ENCODE measurements at places on chromosomes 6 and 20. TPM values are rescaled to one million over a fixed set of nuclear protein-coding genes. Genes with fewer than 3 reads are reported as not detected.
A peak's percentile ranks its signal among the peaks of the same experiment; 100 is the strongest.

Gene CNKSR3
- total RNA-seq: 6.7 TPM

Gene TRIM31
- 0.03 TPM for total RNA-seq

Gene KIF25
- not detected for total RNA-seq

Gene NNAT
- not detected for total RNA-seq

Gene PNPLA1
- not detected for total RNA-seq

Gene METTL24
- not detected for total RNA-seq

Gene PTK6
- total RNA-seq: not detected

Gene STK38
- 9.1 TPM for total RNA-seq

Gene KCNK17
- not detected for total RNA-seq

Gene HEY2
- 0.16 TPM for total RNA-seq

- peak; percentile 16 for DNase-seq
Observed at GRCh38 chr6:127343809-127344659, 625 bp upstream of the ECHDC1 start.

GRCh38 chr6:43448916-43449315 lies 6.4 kb downstream of the DLK2 start:
- DNase-seq: no peak

DNA sequence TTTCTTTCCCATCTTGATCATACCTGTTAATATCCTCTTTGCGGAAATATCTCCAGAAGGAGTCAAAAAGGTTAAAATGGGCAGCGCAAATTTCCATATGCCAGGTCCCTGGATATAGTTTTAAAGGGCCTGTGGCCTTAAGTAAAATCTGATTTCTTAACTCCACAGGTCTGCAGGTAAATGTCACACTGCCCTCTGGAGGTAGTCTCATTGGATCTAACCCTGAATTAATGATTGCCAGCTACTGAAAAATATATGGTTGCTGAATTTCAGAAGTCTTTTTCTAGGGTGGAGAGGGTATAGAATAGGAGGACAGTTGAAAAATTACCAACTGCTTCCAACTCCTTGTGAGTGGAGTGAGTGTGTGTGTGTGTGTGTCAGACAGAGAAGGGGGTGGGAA lies 8.5 kb downstream of the MOXD1 start:
- peak; percentile 19 for DNase-seq

- peak; percentile 89 for DNase-seq
Observed at GRCh38 chr6:29965873-29966601, 23.7 kb downstream of the HLA-A start.

DNA sequence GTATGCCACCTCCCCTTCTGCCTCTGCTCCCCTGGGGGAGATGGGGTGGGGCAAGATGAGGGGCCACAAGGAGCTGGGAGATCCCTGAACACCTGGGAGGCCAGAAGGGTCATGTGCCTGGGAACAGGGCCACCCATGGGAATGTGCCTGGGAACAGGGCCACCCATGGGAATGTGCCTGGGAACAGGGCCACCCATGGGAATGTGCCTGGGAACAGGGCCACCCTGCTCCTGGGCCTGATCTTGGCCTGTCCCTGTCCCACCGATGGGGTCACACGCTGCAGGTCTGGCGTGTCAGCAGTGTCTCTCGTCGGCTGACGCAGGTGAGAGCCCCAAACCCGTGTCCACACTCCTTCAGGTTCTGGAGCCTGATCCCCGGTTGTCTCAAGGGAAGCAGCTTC lies 4.4 kb downstream of the RGS19 start:
- DNase-seq: no peak

GRCh38 chr6:69280858-69281257 lies 516.0 kb downstream of the LMBRD1 start:
- DNase-seq: no peak

DNA sequence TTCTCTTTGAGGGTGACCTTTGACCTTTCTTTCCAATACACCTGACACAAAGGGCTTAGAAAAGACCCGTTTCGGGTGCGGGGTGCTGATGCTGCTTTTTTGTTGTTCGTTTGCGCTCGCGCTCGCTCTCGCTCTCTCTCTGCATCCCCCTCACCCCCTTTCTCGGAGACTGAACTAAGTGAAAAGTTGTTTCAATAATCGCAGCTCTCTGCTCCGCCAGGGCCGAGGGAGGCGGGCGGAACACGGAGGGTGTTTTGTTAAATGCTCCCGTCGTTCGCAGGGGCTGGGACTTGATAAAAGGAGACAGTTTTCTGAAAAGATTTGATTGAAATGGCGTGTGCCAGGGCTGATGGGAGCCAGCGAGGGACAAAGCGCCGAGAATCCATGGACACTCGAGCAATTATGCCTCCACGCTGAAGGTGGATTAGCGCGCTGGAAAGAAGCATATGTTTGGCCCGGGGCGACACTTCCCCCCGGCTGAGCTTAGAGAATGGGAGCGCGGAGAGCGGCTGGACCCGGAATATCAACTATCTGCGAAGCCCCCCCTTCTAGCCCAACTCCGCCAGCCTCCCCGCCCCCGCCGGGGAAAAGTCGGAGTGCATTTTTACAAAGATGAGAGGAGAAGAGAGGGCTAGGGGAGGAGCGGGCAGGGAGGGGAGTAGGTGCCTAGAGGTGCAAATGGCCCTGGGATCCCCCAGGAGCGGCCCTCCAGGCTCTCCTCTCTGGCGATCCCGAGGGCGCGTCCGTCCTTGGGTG lies 25.0 kb downstream of the TFAP2A start:
- no peak for DNase-seq

DNA sequence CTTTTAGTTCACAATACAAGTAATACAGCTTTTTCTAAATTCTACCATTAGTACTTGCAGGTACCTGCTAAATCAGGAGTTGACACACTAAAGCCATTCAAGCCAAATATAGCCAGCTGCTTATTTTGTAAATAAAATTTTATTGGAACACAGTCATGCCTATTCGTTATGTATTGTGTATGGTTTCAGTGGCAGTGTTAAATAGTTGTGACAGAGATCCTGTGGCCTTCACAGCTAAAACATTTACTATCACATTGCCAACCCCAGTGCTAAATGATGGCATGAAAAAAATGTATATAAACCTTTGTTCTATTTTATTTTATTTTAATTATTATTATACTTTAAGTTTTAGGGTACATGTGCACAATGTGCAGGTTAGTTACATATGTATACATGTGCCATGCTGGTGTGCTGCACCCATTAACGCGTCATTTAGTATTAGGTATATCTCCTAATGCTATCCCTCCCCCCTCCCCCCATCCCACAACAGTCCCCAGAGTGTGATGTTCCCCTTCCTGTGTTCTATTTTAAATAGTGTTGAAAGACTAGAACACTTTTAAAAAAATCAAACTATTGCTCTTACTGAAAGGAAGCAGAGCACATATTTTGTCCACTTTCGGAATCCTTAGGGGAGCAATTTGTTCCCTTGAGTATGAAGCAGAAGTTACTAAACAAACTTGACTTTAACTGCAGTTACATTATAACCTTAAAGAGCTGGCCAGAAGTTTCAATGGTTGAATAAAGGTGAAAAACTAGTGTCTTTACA lies 115.7 kb downstream of the PRIM2 start:
- DNase-seq: no peak

DNA sequence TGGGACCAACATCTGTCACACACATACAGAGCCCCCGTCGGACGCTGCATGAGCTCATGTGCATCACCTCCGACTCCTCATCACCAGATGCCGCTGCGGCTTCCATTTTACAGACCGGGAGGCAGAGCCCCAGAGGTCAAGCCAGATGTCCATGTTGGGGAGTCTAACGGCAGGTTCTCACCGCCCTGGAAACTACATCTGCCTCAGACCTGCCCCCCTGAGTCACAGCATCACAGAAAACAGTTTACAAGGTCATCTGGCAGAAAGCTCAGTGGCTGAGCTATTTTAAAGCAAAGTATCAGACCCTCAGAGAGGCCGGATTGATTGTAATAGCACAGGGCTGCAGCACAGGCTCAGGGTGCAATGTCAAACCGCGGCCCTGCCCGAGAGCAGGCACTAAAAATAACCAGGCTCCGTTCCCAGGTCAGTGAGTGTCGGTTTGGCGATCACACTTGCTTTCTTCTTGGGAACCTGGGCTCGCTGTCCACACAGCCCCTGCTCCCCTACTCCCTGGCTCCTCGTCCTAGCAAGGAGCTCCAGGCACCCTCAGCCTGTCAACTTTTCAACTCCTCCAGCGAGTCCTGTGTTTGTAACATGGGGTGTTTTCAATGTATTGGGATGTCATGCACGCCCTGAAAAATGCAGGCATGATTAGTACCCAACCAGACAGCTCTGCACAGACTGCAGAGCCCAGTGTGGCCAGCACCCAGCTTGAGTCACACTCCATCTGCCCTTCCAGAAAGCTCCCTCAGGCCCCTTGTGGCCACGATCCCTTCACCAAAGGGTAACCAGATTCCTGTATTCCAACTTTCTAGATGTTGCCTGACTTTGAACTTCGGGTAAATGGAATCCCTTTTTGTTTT lies 264.5 kb downstream of the CDH4 start:
- peak; percentile 30 for DNase-seq

GRCh38 chr6:25004357-25004756 lies 68.6 kb upstream of the RIPOR2 start:
- no peak for DNase-seq

DNA sequence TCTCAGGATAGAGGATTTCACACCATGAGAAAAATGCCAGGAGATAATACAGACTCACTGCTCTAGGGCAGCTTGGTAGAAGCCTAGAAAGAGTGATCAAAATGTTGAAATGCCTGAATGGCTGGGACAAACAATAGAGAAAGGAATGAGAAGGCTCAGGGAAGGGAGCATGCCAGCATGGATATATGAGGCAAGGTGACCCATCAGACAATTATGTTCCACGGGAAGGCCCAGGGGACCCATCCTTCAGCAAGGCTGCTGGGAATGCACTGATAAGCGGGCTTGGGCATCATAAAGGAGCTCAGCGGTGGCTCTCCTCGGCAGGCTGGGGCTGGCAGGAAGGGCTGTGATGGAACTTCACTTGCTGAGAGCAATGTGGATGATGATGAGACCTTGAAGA lies 12.2 kb downstream of the HEBP2 start:
- no peak for DNase-seq

DNA sequence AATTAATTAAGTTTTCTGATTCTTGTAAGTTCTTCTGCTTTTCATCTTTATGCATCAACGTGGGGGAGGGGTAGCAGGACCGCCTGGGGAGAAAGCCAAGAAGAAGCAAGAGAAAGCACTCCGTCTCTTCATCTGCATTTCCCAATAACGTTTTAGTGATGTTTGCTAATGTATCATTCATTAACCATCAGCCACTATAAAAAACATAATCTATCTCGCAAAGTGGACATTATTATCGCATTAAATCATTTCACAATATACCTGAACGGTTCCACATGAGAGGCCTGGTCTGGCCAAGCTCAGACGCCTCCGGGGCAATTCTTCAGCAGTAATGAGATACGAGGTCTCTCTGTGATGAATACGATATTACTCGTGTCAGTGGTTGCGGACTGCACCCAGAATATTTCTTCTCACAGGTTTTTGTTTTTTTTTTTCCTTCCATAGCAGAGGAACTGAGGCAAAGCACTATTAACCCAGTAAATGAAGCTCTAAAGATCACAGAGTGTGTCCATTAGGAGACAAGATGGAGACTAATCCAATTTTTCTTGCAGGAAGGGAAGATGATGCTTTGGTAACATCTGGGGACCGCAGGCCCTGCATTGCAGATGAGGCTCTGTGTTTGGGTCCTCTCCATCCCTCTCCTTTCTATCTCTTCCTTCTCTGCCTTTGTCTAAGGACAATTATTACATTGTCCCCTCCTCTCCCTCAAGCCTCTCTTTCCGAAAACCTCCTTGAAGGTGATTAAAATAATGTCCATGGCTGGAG lies 156.1 kb downstream of the SLC35B3 start:
- no peak for DNase-seq

DNA sequence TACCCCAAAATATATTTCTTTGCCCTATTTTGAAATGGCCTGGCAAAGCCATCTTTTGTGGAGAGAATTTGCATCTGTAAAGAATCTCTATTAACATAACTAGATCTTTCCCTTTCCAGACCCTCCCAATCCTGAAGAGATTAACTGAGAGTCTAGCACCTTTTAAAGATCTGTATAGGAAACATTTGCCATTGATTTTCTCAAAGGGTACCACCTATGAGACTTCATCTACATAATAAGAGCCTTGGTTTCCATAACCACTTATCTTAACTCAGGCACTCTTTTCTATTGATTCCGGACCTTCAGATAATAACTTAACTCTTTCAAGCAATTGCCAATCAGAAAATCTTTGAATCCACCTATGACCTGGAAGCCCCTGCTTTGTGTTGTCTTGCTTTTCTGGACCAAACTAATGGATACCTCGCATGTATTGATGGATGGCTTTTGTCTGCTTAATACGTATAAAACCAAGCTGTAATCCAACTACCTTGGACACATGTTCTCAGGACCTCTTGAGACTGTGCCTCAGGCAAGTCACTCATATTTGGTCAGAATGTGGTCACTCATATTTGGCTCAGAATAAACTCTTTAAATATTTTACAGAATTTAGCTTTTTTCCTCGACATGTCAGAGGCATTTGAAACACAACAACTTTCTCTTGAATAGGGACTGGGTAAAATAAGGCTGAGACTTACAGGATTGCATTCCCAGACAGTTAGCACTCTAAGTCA lies 31.4 kb downstream of the SLC22A2 start:
- no peak for DNase-seq

DNA sequence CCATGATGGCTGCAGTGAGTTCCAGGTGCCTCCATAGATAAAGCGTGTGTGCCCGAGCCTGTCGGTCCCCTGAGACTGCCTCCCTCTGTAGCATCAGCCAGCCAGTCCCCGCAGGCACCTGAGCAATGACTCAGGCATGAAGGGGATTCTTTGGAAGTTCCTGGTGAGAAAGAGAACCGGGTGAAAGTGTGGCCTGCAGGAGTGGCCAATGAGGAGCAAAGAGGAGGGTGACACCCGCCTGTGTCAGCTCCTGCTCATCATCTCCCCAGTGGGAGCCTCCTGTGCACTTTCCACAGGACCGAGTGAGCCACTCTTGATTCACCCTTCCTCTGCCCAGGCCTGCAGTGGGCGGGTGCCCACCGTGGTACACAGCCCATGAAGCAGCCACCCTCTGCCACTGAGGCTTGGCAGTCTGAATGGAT lies 71.2 kb upstream of the PTPN1 start:
- peak; percentile 98 for DNase-seq

- DNase-seq: no peak
Observed at GRCh38 chr6:148385379-148385778, 42.7 kb downstream of the SASH1 start.

GRCh38 chr20:57329608-57330221 lies at the start of gene SPO11:
SPO11 (plus strand) TSS chr20:57329803; CDS start chr20:57329868, 65 bp downstream.
- no peak for DNase-seq

GRCh38 chr6:165820934-165821333 lies 157.9 kb upstream of the PDE10A start:
- DNase-seq: no peak

GRCh38 chr20:10330071-10330470 lies 104.0 kb downstream of the MKKS start:
- no peak for DNase-seq

- no peak for DNase-seq
Observed at GRCh38 chr6:154414021-154414813, 57.6 kb upstream of the IPCEF1 start.

DNA sequence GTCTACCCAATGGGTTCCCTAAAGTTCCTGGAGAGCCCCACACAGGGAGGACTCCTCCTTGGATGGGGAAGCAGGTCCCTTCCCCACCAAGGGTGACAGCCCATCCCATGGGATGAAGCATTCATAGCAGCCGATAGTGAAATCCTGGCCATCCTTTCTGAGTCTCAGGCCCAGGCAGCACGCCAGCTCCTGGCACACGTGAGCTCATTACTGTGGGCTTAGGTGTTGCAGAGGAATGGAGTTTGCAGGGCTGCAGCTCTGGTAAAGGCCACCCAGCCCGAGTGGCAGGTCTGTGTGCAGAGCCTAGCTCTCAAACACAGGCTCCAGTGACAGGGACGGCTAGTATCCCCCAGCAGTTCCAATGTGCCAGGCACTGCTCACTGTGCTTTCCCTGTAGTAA lies 31.0 kb downstream of the SIRPA start:
- DNase-seq: no peak

GRCh38 chr6:87837444-87837843 lies 135.4 kb upstream of the AKIRIN2 start:
- no peak for DNase-seq

Measured in HT1080 (cell line).